ENCODE measurements at places on chromosomes 5 and 9.
A peak's percentile ranks its signal among the peaks of the same experiment; 100 is the strongest.

GRCh38 chr9:6418764-6419163, 5.8 kb downstream of the UHRF2 start:
- no peak for DNase-seq

- DNase-seq, result peak; percentile 23
These were observed at the start of gene HSDL2 for GRCh38 chr9:112380102-112380824. Gene HSDL2, plus strand, starts transcription at chr9:112380108. Its CDS starts 56 bp downstream, at chr9:112380164.

- DNase-seq, result no peak
These were observed 21.7 kb downstream of the ABO start for GRCh38 chr9:133253268-133253667.

- no peak for DNase-seq
These were observed 1.4 kb upstream of the CTXN3 start for GRCh38 chr5:127647361-127647958.

GRCh38 chr9:138007918-138008841, 130.6 kb downstream of the CACNA1B start:
- no peak for DNase-seq

- no peak for DNase-seq
These were observed 4.1 kb downstream of the PRDM6 start for GRCh38 chr5:123093111-123093600.

DNA sequence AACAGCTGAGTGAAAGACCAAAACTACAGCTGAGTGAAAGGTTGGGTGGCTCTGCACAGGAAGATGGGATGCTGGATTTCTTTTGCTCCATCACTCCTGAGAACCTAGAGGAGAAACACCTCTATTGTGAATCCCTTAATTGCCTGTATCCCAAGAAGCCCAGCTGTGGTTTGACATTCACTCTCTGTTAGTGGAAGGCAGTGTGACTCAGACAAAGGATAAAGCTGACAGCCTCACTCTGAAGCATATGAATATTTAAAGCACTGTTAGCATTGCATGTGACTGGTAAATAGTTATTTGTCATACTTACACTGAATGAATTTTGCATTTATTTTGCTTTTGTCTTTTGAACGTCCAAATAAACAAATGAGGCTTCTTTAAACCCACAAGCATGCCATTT, 367.1 kb upstream of the RIOK2 start:
- peak; percentile 81 for DNase-seq

DNA sequence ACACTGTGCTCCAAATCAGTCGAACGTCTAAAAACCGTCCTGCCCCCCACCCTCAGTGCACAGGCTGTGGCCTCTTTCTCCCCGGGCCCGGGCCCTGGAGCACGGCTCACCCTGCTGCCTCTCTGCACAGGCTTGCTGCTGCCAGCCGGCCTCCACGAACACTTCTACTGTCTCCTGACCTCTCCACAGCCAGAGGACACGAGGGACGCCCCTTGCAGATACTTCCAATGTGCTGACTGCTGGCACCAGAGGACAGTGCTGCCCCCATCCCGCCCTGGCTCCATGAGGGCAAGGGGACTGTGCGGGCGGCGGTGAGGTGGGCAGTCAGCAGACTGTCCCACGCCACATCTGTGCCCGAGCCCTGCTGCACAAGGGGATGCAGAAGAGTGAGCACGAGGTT, 174.8 kb downstream of the COL23A1 start:
- DNase-seq, result no peak

DNA sequence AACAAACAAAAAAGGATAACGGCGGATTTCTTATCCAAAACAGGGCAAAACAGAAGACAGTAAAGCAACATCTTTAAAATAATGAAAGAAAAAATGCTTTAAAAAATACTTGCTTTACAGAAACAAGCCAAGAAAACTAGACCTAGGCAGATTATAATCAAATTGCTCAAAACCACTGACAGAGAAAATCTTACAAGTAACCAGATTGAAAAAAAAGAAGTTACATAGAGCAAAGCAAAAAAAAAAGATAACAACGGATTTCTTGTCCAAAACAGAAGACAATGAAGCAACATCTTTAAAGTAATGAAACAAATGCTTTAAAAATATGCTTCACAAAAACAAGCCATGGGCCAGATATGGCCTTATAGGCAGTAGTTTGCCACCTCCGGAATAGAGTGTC, 51.1 kb downstream of the RICTOR start:
- no peak for DNase-seq

GRCh38 chr5:122775550-122776542, 966 bp downstream of the SNX2 start:
- no peak for DNase-seq

- DNase-seq, result peak; percentile 95
These were observed at the start of gene GOLGA1 for GRCh38 chr9:124940894-124941678. Gene GOLGA1, minus strand, starts transcription at chr9:124941083. Its CDS starts 2,372 bp downstream, at chr9:124938711.

- peak; percentile 27 for DNase-seq
These were observed 12.2 kb upstream of the CLINT1 start for GRCh38 chr5:157870837-157871834.

GRCh38 chr5:125162714-125163113, 416.3 kb upstream of the ZNF608 start:
- DNase-seq, result no peak

DNA sequence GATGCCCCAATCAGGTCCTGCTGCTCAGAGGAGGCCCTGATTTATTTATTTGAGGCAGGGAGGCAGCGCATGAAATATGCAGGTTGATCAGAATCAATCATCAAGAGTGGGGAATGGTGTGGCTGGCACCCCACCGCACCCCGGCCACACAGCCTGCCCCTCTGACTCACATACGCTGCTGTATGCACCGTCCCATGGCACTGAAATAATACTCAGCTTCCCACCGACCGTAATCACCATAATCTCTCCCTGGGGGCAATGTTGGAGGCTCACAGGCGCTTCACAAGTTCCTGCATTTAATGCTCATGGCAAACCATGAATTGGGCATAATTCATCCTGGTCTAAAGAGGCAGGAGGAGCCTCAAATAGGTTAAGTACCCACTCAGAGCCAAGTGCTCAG, 141.2 kb upstream of the TBC1D2 start:
- DNase-seq, result no peak

DNA sequence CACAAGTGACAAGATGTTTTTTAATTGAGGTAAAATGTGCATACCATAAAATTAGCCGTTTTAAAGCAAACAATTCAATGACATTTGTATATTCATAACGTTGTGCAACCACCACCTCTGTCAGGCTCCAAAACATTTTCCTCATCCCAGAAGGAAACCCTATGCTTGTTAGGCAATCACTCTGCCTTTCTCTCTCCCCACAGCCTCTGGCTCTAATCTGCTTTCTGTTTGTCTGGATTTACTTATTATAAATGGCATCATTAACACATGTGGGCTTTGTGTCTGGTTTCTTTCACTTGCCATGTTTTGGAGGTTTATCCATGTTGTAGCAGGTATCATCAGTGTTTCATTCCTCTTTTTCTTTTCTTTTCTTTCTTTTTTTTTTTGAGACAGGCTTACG, 1.4 kb upstream of the N4BP3 start:
- DNase-seq, result peak; percentile 55

- DNase-seq, result peak; percentile 74
These were observed 2.3 kb downstream of the MAN2A1 start for GRCh38 chr5:109691996-109692395.

DNA sequence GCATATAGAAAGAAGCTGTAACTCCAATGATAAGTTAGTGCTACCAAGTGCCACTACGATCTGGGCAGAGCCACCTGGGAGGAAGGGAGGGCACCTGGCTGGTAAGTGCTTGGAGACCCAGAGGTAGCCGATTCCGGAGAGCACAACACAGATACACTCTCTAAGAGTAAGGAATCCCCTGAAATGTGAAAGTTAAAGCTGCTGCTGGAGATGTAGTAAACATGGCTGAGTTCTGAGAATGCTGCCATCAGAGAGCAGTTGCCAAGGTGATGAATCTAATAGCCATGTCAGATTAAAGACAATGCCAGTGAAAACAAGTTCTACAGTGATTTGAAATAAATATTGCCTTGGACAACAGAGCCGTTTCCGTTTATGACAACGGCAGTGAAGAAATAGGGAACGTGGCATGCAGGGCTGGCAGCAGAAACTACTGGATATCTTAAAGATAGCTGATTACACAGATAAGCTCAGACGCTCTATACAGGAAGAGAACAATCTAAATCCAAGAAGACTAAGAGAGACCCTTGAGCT, 561.2 kb upstream of the C9orf72 start:
- no peak for DNase-seq

GRCh38 chr5:125142458-125142857, 396.0 kb upstream of the ZNF608 start:
- DNase-seq, result peak; percentile 55

DNA sequence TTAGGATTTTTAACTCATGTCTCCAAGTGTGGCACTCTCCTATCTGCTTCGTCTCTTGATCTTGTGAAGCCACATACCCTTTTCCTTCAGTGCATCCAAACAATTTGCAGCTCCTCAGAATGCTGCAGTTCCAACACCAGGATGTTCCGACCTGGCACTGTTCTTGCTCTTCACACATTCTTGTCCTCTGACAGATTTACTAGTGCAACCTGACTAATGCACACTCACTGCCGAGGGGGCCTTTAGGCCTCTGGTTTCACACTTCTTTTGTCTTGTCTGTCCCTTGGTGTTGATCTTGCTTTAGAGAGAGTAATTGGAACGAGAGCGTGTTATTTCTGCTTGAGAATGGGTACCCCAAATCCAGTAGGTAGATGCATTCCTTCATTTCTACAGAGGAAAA, 15.0 kb downstream of the ARHGAP26 start:
- DNase-seq, result no peak

GRCh38 chr5:91128604-91129003, 254.5 kb downstream of the ARRDC3 start:
- no peak for DNase-seq
